Heart left ventricle (tissue), 16 donors: ENCODE measurements at places on chromosomes 4 and X. TPM values are rescaled to one million over a fixed set of nuclear protein-coding genes. Genes with fewer than 3 reads are reported as not detected.

GRCh38 chr4:102598762-102599374, 97.7 kb downstream of the NFKB1 start:
- DNase-seq, result no peak

- no peak for DNase-seq
Measured at GRCh38 chr4:81256059-81256970, 41.3 kb upstream of the PRKG2 start.

DNA sequence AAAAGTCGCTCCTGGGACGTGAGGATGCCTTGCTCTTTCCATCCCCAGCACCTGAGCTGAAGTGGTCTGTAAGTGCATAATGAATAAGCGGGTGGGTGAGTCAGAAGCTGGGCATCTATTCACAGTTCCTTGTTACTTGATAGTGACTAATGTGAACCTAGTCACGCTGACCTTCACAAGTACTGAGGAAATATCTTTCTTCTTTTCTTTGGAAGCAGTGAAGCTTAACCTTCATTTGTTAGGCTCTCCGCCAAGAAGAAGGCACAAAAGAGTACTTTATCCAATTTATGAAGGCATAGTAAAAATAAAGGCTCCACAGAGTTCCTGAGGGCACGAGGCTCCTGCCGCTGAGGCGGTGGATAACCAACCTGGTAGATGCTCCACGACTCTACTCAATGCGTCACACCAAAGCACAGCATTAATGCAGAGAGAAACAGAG, 475.7 kb upstream of the SLIT2 start:
- DNase-seq, result no peak

DNA sequence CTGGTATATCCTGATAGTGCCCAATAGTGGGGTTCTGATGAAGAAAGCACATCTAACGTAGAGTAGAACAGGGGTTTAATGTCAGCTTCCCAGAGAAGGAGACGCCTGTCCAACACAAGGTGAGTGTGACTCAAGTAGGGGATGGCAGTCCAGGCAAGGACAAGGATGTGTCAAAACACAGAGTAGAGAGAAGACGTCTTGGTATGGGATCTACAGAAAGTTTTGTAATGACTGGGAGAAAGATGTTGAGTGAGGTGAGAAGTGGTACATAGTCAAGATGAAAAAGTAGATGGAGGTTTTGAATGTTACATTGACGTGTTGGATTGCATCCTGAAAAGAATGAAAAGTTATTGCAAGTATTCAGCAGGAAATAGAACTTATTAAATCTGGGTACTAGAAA, 124.4 kb downstream of the TMA16 start:
- DNase-seq, result no peak

- no peak for DNase-seq
Measured at GRCh38 chr4:13766761-13767540, 139.4 kb upstream of the BOD1L1 start.

TLR6 gene
- 2.6 TPM for total RNA-seq

SYN1 gene
- 20.5 TPM for total RNA-seq

SMIM43 gene
- total RNA-seq, result not detected

DDX53 gene
- not detected for total RNA-seq

HS6ST2 gene
- 0.09 TPM for total RNA-seq

SHROOM2 gene
- total RNA-seq, result 0.83 TPM

GPC4 gene
- total RNA-seq, result 7.2 TPM

GAGE2A gene
- not detected for total RNA-seq

ZIC3 gene
- not detected for total RNA-seq

PCDH10 gene
- total RNA-seq, result 0.36 TPM

WDR17 gene
- total RNA-seq, result 0.58 TPM

SLC25A43 gene
- 2.8 TPM for total RNA-seq

NPNT gene
- total RNA-seq, result 5.4 TPM
